Neural crest cell (in vitro differentiated cells): ENCODE measurements at places on chromosomes 12 and 14. TPM values are rescaled to one million over a fixed set of nuclear protein-coding genes. Genes with fewer than 3 reads are reported as not detected.
A peak's percentile ranks its signal among the peaks of the same experiment; 100 is the strongest.

SLC2A14 gene
- total RNA-seq, result 1.8 and 2.0 TPM in 2 replicates

MVK gene
- 59.3 and 63.9 TPM in 2 replicates for total RNA-seq

NKX2-8 gene
- total RNA-seq, result not detected in 2 replicates

TMPRSS12 gene
- total RNA-seq, result not detected in 2 replicates

KLRC3 gene
- total RNA-seq, result not detected in 2 replicates

GRCh38 chr12:69880571-69880970 lies 55.5 kb downstream of the MYRFL start:
- no peak overlapping the region for H3K4me3 ChIP-seq
- H3K36me3 ChIP-seq, result no peaks in the 10 kb centered on the region
- peaks cover 5% of the 10 kb centered on the region for H3K27me3 ChIP-seq
- DNase-seq, result no peak
- H3K27ac ChIP-seq, result no peak overlapping the region
- H3K4me1 ChIP-seq, result peaks cover 14% of the 10 kb centered on the region

DNA sequence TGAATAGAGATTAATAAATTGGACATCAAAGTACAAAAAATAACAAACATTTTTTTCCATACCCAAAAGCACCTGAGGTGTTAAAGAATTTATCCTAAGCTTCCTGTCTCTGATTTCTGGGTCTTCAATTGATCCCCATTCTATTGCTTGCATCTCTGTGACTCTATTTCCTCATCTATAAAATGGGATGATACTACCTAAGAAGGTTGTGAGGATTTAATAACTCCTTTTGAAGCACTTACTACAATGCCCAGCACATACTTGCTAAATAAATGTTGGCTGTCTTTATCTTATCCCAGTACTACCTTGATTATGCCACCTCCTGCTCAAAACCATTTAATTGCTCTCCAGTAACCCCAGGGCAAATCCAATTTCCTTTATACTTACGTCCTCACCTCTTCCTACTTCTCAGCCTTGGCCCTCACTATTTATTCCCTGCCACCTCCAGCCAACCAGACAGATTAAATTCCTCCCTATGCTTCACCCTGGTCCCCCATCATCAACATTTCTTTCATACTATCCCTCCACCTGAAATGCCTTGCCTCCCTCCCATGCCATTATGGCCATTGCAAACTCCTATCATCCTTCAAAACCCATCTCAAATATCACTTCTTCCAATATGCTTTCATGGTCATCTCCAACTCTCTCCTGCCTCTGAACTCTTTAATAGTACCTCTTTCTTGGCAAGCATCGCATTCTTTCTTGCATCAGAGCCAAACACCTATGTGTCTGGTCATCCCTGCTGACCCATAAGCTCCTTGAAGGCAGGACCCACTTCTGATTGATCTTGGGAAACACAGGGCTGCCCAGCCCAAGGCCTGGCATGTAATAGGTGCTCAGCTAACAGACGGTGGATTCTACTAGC lies 7.9 kb upstream of the ASIC1 start:
- H3K4me3 ChIP-seq, result no peak overlapping the region
- peaks cover 21% of the 10 kb centered on the region for H3K4me1 ChIP-seq
- H3K36me3 ChIP-seq, result no peaks in the 10 kb centered on the region
- H3K27ac ChIP-seq, result no peak overlapping the region
- peaks cover 43% of the 10 kb centered on the region for H3K27me3 ChIP-seq

- H3K27ac ChIP-seq, result peak overlapping the region; percentile 98
- no peaks in the 10 kb centered on the region for H3K36me3 ChIP-seq
These were observed 505 bp downstream of the HELB start for GRCh38 chr12:66302827-66303169.

DNA sequence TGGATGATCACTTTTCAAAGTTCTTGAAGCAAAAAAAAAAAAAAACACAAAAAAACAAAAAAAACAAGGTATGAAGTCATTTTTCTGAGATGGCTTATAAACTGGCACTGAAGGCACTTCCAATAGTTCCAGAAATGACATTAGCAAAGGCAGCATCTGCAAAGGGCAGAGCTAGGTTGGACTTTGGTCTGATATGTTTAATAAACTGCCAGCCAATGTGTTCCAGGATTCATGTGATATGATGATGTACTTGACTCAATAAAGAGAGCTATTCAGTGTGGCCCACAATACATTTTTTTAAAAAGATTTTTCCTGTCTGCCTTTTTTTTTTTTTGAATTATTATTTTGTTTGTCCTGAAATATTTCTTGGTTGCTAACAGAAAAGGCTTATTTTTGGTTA lies 79.6 kb downstream of the VRK1 start:
- no peak overlapping the region for H3K27ac ChIP-seq
- no peak for DNase-seq
- no peak overlapping the region for H3K4me3 ChIP-seq
- peaks cover 14% of the 10 kb centered on the region for H3K36me3 ChIP-seq
- peaks cover 27% of the 10 kb centered on the region for H3K4me1 ChIP-seq

DNA sequence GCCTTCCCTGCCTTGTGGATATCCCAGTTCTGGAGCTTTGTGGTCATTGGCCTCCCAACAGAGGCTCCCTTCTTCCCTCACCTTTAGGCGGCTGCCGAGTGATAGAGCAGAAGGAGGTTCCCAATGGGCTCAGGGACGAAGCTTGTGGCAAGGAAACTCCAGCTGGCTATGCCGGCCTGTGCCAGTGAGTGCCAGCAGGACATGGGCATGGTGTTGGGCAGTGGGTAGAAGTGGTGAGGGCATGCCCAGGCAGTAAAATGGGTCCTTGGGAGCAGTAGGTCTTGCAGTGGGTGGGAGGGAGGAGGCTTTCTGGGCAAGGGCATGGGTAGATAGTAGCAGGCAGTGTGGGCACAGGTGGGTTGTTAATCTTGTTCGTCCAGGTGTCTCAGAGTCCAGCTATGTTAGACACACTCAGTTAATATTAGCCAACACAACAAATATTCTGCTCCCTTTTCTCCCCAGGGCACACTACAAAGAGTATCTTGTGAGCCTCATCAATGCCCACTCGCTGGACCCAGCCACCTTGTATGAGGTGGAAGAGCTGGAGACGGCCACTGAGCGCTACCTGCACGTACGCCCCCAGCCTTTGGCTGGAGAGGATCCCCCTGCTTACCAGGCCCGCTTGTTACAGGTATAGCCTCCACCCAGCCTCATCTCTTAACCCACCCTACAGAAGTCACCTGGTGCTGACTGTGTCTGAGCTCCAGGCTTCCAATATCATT lies 1.1 kb upstream of the IRF9 start:
- no peak overlapping the region for H3K4me3 ChIP-seq
- no peak for DNase-seq
- no peaks in the 10 kb centered on the region for H3K27me3 ChIP-seq
- peaks cover 13% of the 10 kb centered on the region for H3K4me1 ChIP-seq

- peak overlapping the region; percentile 76 for H3K4me3 ChIP-seq
- peaks cover 21% of the 10 kb centered on the region for H3K4me1 ChIP-seq
- no peak overlapping the region for H3K27ac ChIP-seq
- H3K27me3 ChIP-seq, result no peaks in the 10 kb centered on the region
- DNase-seq, result no peak
These were observed 3.3 kb downstream of the RAD52 start for GRCh38 chr12:946212-946611.

- H3K27ac ChIP-seq, result no peak overlapping the region
- H3K4me3 ChIP-seq, result peak overlapping the region; percentile 57
- H3K4me1 ChIP-seq, result peaks cover 26% of the 10 kb centered on the region
- peak; percentile 59 for DNase-seq
- no peaks in the 10 kb centered on the region for H3K36me3 ChIP-seq
- H3K27me3 ChIP-seq, result peaks cover 57% of the 10 kb centered on the region
These were observed 935 bp upstream of the CRIP1 start for GRCh38 chr14:105485739-105486162.

DNA sequence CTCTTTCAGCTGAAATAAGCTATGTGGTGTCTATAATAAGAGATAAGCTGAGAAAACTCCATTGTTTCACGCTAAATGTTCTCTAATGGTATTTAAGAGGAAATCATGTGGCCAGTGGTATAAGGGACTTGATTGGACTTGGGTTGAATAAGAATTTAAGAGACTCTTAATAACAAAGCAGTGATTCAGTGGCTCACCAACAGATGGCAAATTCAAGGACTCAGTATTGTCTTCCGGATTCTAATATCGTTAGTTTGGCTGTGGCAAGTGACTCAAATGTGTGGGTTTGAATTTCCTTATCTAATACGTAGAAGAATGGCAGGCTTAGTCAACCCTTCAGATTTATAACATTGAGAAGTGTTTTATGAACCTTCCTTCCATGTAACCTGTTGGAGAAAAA lies 49.1 kb upstream of the KCNH3 start:
- no peaks in the 10 kb centered on the region for H3K4me1 ChIP-seq
- H3K27ac ChIP-seq, result no peak overlapping the region
- H3K4me3 ChIP-seq, result no peak overlapping the region

DNA sequence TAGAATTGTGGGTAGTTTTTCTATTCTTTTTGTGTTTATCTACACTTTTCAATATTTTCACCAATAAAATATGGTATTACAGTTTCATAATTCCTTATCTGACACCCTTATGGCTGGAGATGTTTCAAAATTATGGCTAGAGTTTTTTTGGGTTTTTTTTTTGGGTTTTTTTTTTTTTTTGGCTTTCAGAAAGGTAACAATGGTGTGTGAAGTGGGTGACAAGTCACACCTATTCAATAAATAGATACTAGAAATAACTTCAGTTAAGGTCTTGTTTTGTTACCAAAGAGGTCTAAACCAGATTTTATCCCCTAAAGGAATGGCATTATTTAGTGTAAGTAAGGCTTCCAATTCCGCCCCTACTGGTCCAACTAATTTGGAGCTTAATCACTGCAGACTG lies 19.5 kb downstream of the SPPL3 start:
- no peaks in the 10 kb centered on the region for H3K36me3 ChIP-seq
- peaks cover 5% of the 10 kb centered on the region for H3K4me1 ChIP-seq
- no peaks in the 10 kb centered on the region for H3K27me3 ChIP-seq
- H3K27ac ChIP-seq, result no peak overlapping the region
- no peak overlapping the region for H3K4me3 ChIP-seq
- no peak for DNase-seq

DNA sequence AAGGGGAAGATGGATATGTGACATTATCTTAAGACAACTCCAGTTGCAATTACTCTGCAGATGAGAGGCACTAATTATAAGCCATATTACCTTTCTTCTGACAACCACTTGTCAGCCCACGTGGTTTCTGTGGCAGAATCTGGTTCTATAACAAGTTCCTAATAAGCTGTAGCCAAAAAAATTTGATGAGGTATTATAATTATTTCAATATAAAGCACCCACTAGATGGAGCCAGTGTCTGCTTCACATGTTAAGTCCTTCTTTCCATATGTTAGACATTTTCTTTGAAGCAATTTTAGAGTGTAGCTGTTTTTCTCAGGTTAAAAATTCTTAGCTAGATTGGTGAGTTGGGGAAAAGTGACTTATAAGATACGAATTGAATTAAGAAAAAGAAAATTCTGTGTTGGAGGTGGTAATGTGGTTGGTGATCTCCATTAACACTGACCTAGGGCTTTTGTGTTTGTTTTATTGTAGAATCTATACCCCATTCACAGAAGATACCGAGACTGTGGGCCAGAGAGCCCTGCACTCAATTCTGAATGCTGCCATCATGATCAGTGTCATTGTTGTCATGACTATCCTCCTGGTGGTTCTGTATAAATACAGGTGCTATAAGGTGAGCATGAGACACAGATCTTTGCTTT lies 36.9 kb downstream of the PSEN1 start:
- DNase-seq, result no peak
- H3K27ac ChIP-seq, result no peak overlapping the region
- H3K36me3 ChIP-seq, result peaks cover 3% of the 10 kb centered on the region
- peaks cover 6% of the 10 kb centered on the region for H3K4me1 ChIP-seq
- H3K27me3 ChIP-seq, result no peaks in the 10 kb centered on the region
- no peak overlapping the region for H3K4me3 ChIP-seq
